ENCODE measurements at places on chromosomes 4 and X. TPM values are rescaled to one million over a fixed set of nuclear protein-coding genes. Genes with fewer than 3 reads are reported as not detected.

ANXA10 gene
- total RNA-seq: not detected

IGBP1 gene
- 59.3 TPM for total RNA-seq

IL2 gene
- total RNA-seq: not detected

UGT2A1 gene
- total RNA-seq: not detected

IDUA gene
- 0.32 TPM for total RNA-seq

GRCh38 chr4:20178902-20179576 lies 72.7 kb upstream of the SLIT2 start:
- H3K4me1 ChIP-seq: no peaks in the 10 kb centered on the region

DNA sequence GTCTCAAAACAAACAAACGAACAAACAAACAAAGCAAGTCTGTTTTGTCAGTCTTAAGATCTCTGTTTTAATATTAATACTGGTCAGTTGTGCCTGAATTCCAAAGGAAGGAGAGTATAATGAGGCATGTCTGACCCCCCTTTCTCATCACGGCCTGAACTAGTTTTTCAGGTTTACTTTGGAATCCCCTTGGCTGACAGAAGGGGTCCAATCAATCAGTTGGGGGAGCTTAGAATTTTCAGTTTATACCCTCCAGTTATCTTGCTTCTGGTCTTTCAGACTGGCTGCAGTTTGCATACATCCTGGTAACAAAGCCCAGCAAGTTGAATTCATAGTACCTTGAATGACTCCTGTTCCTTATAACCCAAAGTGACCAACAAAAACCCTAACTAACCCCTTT lies 41.1 kb downstream of the TBC1D9 start:
- no peak for DNase-seq
- H3K36me3 ChIP-seq: no peaks in the 10 kb centered on the region
- H3K4me1 ChIP-seq: peaks cover 50% of the 10 kb centered on the region
- H3K27me3 ChIP-seq: no peaks in the 10 kb centered on the region

GRCh38 chrX:85998954-85999353 lies 48.4 kb downstream of the CHM start:
- no peak for DNase-seq
- no peak overlapping the region for H3K4me3 ChIP-seq
- H3K36me3 ChIP-seq: no peaks in the 10 kb centered on the region
- no peaks in the 10 kb centered on the region for H3K27me3 ChIP-seq

GRCh38 chr4:137587796-137588195 lies 55.5 kb upstream of the PCDH18 start:
- DNase-seq: no peak
- H3K36me3 ChIP-seq: no peaks in the 10 kb centered on the region
- H3K27ac ChIP-seq: no peak overlapping the region
- no peaks in the 10 kb centered on the region for H3K27me3 ChIP-seq
- H3K4me1 ChIP-seq: no peaks in the 10 kb centered on the region

GRCh38 chrX:580030-580429 lies 50.6 kb upstream of the SHOX start:
- H3K36me3 ChIP-seq: no peaks in the 10 kb centered on the region
- no peaks in the 10 kb centered on the region for H3K27me3 ChIP-seq
- DNase-seq: no peak
- no peak overlapping the region for H3K27ac ChIP-seq

Measured in HepG2 (cell line).